Activated T-helper 9 cell treated with anti-CD3 and anti-CD28 coated beads, Interleukin-2, amount 50 U/mL, for 16 hours (primary cell): ENCODE measurements at places on chromosomes 5 and 9.
A peak's percentile ranks its signal among the peaks of the same experiment; 100 is the strongest.

DNA sequence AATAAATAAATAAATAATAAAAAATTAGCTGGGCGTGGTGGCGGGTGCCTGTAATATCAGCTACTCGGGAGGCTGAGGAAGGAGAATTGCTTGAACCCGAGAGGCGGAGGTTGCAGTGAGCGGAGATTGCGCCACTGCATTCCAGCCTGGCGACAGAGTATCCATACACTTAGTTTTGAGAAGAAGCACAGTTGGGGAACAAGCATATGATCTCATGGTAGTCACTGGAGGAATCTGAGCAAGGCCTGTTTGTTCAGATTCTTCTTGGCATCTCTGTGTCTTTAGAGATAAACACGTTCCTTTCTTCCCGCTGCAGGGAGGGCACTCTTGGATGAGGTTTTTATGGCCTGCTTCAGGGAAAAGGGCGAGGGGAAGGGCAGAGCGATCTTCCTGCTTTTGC lies 15.6 kb upstream of the DENND1A start:
- no peak for DNase-seq

- DNase-seq = no peak
Measured at GRCh38 chr9:3817208-3817607, 291.4 kb upstream of the RFX3 start.

DNA sequence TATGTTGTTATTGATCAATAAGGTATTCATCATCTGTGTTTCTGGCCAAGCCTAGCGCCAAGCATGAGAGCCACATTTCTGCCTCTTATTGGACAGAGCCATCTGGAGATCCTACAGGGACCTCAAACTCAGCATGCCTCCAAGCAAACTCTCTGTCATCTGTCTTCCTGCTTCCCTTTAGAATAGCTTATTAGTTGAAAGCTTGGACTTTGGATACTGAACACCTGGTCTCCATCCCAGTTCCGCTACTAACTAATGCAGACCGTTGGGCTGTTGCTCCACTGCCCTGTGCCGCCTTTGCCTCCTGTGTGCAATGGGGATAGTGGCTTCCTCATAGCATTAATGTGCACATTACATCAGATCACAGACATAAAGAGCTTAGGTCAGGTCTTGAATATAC lies 65.5 kb downstream of the MAP1B start:
- no peak for DNase-seq

- DNase-seq = no peak
Measured at GRCh38 chr5:139767960-139768359, 27.6 kb upstream of the PSD2 start.

DNA sequence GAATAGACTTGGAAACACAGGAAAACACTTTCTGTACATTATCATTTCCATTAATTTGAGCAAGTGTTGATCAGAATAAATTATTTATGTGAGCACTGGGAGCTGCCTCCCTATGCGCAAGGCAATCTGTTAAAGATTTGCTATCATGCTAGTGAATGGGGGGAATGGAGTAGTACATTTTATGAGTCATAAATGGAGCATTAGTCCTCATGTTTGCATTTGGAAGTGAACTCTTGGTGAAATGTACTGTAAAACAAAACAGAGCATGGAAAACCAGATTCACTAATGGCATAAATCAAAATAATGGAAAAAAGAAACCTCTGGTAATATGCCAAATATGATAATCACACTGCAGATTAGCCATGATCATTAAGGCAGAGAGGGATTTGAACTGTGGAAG lies 40.5 kb upstream of the TMC1 start:
- no peak for DNase-seq

DNA sequence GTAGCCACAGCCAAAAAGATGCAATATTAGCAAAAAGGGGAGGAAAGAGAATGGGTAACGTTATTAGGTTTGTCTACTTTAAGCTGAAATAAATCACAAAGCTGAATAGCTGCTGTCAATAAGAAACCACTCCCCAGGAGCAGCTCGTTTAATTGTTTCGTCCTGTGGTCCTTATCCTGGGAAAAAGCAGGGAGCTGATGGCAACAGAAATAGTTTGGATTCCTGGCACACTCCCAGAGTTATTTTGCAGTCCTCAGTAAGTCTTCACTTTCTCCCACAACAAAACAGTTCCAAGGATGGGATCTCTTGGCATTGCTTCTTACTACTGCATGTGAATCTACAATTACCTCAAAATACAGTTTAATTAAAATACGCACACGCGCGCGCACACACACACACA lies 28.8 kb downstream of the FRMD3 start:
- DNase-seq = no peak

DNA sequence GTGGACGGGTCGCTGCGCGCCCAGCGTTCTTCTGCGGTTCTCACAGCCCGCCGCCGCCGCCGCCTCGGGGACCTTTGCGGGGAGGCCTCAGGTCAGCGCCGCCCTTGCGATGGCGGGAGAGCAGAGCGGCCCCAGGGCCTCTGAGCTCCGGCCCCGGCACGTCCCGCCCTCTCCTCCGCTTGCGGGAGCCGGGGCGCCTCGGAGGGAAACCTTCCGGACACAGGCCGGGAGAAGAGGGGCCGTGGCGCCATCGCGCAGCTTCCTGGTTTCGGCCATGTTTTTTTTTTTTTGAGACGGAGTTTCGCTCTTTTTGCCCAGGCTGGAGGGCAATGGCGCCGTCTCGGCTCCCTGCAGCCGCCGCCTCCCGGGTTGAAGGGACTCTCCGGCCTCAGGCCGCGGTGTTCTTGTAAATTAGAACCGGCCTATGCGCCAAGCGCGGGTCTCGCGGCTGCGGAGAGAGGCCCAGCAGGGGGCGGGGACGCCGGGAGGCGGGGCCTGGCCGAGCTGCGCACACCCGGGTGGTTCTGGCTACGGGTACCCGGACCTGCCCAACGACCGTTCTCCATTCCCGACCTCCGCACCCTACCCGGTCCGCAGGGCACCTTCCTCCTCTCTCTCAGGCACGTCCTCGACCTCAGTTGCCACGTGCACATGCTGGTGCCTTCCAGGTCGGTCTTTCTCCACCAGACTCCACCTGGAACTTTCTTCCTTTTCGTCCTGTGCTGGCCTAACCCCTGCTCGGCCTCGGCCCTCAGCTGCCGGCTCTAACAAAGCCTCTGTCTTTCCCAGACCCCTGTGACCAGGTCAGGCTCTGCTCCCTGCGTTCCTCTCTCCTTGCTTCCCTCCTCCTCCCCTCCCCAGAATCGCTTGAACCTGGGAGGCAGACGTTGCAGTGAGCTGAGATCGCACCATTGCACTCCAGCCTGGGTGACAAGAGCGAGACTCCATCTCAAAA lies 28.8 kb upstream of the MGAT1 start:
- peak; percentile 71 for DNase-seq

GRCh38 chr5:161960314-161960713 lies 107.3 kb upstream of the GABRG2 start:
- no peak for DNase-seq

GRCh38 chr5:88956416-88956815 lies 73.4 kb upstream of the MEF2C start:
- DNase-seq = no peak

DNA sequence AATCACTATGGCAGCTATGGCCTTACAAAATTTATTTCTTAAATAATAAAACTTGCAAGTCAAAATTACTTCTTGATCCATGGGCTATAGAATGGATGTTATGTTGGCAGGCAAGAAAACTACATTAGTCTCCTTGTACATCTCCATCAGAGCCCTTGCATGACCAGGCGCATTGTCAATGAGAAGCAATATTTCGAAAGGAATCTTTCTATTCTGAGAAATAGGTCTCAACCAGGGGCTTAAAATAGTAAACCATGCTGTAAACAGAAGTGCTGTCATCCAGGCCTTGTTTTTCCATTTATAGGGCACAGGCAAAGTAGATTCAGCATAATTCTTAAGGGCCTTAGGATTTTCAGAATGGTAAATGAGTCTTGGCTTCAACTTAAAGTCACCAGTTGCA lies 220.1 kb downstream of the SREK1 start:
- no peak for DNase-seq

- DNase-seq = no peak
Measured at GRCh38 chr9:123640792-123641222, 284.8 kb downstream of the CRB2 start.

- no peak for DNase-seq
Measured at GRCh38 chr5:129746876-129747275, 1.0 kb upstream of the MINAR2 start.

DNA sequence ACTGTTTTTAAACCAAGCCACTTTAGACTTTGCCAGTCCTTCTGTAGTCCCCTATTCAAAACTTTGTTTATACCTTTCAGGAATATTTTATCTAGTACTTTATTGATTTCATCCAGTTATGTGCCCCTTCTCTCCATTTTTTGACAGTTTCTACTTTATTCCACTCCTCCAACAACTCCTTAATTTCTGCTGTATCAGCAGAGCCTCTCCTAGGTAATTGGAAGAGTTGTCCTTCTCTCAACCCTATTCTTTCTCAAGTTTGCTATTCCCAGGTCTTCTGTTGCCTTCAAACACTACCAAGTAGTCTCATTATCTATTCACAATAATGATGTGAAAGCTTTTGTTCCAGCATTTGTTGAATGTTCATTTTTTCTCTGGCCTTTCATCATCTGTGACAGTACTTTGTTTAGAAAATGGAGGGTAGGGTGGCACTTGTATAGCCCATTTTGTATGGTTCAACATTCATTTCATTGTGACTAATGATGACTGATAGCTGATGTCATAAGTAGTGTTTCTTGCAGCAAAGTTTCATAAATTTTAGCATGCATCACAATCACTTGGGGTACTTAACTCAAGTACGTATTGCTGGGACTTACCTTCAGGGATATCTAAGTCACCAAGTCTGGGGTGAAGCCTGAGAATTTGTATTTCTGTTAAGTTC lies 204.4 kb upstream of the DMRT1 start:
- DNase-seq = no peak

GRCh38 chr5:132058646-132059042 lies 1.8 kb upstream of the IL3 start:
- no peak for DNase-seq

DNA sequence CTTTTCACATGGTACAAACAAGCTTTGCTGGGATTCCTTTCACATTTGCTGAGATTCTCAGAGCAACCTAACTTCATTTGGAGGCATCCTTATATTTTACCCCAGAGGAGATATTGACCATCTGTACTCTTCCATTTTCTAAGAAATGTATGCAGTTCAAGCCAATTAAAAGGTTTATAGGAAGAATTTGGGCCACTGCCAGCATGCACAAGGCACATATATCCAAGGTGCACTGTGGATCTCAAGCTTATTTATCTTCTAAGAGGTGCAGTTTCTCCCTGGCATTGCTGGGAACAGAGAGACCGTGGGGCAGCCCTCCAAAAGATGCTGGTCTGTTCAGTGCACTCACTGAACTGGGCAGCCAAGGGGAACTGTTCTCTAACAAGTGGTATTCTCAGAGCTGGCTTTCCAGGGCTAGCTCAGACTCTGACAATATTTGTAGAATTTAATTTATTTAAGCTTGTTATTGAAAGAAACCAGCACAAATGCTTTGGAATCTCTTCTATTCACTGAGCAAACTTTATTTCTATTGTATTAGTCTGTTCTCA lies 213.3 kb downstream of the TENT4A start:
- no peak for DNase-seq

DNA sequence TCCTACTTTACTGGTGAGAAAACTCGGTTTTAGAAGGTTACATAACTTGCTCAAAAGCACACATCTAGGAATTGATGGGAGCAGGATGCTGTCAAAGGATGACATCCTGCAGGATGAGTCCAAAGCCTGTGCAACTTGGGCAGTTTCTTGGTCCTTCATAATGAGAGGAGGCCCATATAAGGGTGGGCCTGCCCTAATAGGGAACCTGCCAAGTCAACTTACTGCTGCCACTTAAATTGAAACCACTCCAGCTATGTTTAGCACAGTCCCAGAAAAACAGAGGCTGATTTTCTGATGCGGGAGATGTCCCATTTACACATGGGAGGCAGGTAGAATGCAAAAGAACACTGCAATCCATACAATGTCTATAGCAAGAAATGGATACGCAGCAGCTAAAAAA lies 61.8 kb downstream of the FBXO38 start:
- DNase-seq = no peak

- peak; percentile 78 for DNase-seq
Measured at GRCh38 chr5:141512390-141512910, 23.6 kb downstream of the PCDHGC5 start.

GRCh38 chr9:22415941-22416691 lies 30.5 kb upstream of the DMRTA1 start:
- no peak for DNase-seq

- DNase-seq = no peak
Measured at GRCh38 chr9:102479191-102479590, 515.9 kb upstream of the CYLC2 start.

GRCh38 chr9:81028504-81028903 lies 660.8 kb downstream of the TLE1 start:
- DNase-seq = no peak

GRCh38 chr5:176891331-176891958 lies 7.7 kb downstream of the HK3 start:
- DNase-seq = no peak

DNA sequence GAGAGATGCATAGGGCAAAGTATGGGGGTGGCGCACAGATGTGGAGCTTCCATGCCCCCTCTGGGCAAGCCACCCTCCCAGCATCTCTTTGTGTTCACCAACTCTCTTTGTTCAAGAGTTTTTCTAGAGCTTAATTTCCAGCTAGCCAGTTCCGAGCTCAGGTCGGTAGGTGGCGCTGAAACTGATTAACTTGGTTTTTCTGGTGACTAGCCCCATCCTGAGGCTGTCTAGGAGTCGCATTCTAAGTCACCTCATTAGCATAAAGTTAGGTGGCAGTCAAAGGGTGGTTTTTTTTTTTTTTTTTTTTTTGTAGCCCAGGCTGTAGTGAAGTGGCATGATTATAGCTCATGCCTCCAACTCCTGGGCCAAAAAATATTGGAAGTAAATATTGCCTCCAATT lies 476.4 kb downstream of the KDM4C start:
- DNase-seq = no peak

- DNase-seq = no peak
Measured at GRCh38 chr5:145965804-145966203, 29.4 kb downstream of the SH3RF2 start.

DNA sequence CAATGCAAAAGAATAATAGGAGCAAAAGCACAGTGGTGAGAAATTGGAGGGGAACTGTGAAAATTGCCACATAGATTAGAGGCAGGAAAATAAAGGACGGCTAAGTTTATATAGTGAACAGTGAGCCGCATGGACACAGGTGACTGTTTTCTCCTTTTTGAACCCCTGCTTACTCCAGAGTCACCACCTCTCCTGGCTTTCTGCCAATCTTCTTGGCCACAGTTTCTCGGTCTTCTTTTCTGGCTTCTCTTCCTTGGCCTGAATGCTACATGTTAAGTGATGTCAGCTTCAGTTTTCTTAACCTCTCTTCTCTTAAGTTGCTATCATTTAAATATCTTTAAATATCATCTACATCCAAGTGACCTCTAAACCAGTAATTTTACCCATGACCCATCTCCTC lies 47.3 kb upstream of the CDKN2B start:
- DNase-seq = no peak

GRCh38 chr9:127424676-127424999 lies 456 bp downstream of the ZNF79 start:
- peak; percentile 17 for DNase-seq

GRCh38 chr5:96064877-96065276 lies 103.2 kb upstream of the ELL2 start:
- no peak for DNase-seq

GRCh38 chr9:38641985-38642864 lies 21.8 kb upstream of the ANKRD18A start:
- DNase-seq = no peak

GRCh38 chr5:132947671-132948070 lies 15.8 kb downstream of the AFF4 start:
- no peak for DNase-seq
